ENCODE measurements at places on chromosomes 4 and X.

GRCh38 chr4:182091128-182091527 is 152.1 kb upstream of the TENM3 start:
- DNase-seq: no peak

DNA sequence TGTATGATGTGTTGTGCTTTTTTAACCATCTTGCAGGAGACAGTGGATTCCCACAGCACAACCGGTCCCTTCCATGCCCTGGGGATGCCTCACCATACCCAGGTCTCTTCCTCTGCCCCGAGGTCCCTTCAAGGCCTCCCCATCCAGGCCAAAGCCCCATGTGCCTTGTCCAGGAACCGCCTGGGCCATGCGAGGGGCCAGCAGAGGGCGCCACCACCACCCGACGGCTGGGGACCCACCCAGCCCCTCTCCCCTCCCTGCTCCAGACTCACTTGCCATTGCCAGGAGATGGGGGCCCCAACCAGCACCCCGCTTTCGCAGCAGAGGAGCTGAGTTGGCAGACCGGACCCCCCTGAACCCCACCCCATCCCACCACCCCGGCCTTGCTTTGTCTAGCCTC is 485.5 kb downstream of the TRAM1L1 start:
- no peak for DNase-seq

DNA sequence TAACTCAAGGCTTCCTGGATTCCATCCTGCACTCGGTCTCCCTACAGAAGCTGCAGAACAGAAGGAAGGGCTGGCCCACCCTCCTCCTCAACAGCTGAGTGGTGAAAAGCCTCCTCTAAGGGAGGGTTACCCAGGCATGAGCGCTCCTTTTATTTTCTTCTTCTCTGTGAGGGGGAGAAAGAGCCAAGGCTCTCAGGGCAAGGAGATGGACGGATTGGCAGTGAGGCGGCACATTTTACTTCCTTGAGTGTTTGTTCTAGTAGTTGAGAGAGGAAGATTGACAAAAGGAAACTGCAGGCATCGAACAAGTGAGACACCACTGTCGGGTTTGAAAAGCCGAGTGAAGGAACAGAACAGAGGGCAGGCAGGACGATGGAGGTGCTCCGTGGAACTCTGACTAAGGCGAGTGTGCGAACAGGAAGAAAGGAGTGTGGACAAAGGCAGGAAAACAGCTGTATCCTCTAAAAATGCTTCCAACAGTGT is 38.4 kb upstream of the STS start:
- DNase-seq: no peak

- no peak for DNase-seq
These were observed 262.8 kb downstream of the PRDM5 start for GRCh38 chr4:120659616-120660170.

DNA sequence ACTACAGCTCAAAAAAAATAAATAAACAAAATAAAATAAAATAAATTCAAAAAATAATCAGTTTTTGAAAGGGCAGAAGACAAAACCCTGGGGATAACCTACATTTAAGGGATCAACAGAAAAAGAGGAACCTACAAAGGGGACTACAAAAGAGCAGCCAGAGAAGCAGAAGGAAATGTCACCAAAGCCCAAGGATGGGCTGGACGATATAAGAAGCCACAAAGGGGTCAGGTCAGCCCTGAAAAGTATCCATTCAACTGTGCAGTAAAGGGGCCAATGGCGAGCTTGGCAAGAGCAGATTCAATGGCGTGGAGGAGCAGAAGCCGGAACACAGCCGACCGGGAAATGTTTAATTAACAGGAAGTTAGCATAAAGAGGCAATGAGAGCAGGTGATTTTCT is 16.9 kb downstream of the ACOT9 start:
- DNase-seq: no peak

DNA sequence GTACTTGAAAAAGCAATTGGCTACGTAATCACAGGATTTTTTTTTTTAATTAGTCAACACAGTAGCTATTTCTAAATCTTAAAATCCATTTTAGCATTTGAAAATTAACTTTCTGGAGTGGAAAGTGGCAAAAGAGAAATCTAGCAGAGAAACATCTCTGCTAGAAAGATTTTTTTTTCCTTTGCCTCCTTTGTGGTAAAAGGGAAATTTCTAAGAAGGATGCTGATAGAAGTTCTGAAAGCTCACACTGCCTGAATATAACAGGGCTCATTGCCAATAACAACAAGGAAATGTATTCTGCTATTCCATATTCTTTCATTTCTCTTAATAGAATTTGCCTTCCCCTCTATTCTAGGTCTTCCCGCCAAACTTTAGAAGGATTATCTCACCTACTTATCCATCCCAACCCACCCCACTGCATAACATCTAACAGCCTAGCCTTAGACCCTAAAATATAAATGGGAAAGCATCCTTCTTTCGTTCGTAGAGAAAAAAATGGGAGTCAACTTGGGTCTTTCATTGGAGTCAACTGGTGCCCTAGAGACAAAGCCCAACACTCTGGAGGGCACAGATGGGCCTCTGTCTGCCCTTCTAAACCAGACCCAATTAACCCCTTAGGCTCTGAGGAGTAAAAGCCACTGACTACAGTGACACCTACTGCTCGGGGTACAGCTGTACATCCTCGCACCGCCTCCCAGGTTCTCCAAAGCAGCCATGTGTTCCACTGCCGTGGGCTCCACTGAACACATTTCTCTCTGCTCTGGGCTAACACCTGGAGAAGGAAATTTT is 103.9 kb downstream of the MAML3 start:
- DNase-seq: peak; percentile 32

GRCh38 chr4:118265312-118266144 is 87.3 kb downstream of the PRSS12 start:
- no peak for DNase-seq

DNA sequence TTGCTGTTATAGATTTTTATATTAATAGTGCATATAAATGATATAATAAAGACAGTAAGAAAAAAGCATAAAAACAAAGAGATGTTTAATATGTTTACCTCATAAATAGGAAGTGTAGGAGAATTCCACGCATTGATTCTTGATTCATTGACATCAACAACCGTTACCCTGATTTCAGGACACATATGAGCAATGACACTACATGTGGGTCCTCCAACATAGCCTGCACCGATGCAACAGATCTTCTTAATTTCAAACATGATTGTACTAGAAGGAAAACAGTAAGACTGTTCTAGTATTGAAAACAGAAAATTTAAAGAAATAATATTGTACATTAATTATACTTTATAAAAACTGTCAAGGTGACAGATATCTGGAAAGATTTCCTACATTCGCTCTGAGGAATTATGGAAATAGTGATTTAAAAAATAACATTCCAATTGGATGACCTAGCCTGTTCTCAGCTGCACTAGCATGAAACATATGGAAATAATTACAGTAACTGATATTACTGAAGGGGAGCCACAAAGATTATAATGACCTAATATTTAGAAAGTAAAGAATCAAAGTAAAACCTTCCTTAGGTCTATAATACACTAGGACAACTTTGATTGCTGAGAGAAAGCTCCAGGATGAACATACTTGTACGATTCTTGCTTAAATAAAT is 5.9 kb downstream of the UGDH start:
- DNase-seq: no peak

GRCh38 chrX:15860921-15861320 is 6.3 kb upstream of the AP1S2 start:
- DNase-seq: no peak

GRCh38 chrX:3743801-3744439 is 30.5 kb upstream of the PRKX start:
- DNase-seq: no peak

DNA sequence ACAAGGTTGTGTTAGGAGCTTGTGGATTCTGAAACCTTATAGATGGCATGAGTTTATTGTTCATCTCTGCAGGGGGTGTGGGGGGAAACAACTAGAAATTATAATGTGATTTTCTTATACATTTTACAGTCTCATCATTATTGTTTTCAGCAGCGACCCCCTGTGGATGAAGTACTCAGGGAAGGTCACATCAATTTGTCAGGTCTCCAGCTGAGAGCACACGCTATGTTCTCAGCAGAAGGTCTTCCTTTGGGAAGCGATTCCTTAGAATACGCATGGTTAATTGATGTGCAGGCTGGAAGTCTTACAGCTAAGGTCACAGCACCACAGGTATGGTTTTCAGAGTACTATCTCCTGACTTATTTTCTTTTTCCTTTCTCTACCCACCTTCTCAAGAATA is 72.2 kb downstream of the BLTP1 start:
- no peak for DNase-seq

DNA sequence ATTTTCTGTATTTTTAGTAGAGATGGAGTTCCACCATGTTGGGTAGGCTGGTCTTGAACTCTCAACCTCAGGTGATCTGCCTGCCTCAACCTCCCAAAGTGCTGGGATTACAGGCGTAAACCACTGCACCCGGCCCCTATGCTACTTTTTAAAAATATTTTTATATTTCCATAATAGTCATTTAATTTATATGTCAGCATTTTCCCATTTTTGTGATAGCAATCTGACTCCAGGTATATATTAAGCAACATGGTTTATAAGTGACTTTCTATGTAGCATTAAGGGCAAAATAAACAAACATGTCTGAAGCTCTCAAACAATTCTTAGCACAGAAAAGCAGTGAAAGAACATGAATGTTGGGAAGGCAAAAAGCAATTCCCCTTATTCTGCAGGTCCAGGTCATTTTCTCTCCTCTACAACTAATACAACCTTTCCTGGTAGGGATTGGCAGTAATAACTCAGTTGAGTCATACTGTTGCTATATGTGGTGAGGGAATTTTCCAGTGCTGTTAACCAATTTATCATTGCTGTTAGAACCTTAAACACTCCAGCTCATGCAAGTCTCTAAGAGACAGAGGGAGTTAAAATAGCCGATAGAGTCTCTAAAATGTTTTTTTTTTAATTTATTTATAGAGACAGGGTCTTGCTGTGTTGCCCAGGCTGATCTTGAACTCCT is 24.0 kb downstream of the SMIM14 start:
- DNase-seq: no peak

- DNase-seq: no peak
These were observed 6.4 kb downstream of the ZFP92 start for GRCh38 chrX:153417637-153418036.

DNA sequence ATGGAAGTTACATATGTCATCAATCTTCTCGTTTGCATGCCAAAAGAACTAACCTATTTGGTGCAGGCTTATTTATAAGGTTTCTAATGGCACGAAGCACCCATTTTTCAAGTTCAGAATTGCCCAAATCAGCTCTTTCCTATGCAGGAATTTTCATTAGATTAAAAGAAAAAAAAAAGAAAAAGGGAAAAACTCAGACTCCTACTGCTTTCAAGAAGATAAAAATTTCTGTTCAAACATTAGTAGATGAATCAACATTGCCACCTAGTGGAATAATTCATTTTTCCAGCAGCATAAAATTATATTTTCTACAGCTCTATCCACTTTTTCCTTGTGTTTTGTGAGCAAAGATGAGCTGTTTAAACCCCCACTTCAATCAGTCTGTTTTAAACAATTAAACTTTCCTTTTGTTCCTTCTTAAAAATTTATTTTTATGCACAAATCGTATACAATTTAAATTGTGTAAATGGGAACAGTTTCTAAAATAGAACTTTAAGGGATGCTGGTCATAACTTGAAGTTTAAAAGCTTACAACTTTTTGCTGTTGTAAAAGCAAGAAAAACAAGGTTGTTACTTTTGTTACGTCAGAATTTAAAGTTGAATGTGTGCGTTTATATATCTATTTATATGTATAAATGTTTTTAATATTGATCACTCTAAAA is 309.9 kb downstream of the ARAP2 start:
- DNase-seq: no peak

DNA sequence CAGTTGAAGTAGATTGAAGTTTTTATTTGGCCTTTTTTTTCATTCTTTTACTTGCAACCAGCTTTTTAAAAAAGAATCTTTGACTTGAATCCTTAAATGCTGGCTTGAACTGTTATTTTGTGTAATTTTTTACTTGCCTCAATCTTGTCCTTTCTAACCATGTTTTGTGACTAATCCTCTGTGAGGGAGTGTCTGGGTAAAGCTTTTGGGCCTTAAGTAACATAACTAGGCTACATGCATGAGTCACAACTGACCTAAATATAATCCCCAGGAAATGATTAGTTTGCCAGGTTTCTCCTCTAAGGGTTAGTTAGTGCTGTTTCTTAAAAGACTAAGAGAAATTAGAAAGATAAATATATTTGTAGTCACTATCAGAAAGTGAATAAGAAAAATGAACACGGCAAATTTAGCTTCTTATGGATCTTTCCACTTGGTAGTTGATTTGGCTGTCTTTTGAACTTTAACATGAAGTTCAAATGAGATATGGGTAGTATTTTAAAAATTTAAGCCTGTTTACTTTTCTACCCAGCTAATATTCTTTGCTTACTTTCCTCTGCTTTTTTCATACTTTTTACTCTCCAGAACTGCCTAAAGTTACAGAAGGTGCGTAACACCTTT is 13.0 kb downstream of the EXOC1 start:
- no peak for DNase-seq

DNA sequence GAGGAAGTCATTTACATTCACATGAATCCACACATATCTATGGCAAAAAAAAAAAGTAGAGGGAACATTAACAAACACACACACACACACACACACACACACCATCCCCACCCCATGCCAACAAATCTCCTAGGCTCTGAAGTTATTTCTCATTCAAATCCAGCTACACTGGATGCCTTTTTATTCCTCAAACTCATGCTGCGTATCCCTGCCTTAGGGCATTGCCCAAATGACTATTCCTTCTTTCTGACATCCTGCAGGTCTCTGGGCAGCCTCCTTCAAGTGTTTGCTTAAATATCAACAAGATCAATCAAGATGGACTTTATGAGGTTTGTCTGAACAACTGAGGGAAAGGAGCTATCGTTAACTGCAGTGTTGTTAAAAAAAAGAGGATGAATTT is 106.5 kb upstream of the FAM9A start:
- DNase-seq: no peak

GRCh38 chr4:8202108-8203051 is 3.3 kb downstream of the SH3TC1 start:
- no peak for DNase-seq

DNA sequence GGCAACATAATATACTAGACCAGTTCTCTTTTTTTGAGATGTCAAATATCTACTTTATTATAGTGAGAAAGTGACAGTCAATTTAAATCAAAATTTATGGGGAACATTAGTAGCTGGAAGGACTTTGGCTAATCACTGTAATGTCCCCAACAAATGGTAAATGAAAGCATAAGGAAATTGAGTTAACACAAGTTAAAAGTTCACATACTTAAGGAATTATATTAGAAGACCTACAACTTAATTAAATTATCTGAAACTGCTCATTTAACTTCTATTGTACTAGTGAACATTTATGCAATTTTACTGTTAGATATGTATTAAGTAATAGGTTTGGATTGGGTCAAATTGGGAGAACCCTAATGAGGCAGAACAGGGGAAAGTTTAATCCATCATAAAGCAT is 160.3 kb upstream of the TENM3 start:
- no peak for DNase-seq

DNA sequence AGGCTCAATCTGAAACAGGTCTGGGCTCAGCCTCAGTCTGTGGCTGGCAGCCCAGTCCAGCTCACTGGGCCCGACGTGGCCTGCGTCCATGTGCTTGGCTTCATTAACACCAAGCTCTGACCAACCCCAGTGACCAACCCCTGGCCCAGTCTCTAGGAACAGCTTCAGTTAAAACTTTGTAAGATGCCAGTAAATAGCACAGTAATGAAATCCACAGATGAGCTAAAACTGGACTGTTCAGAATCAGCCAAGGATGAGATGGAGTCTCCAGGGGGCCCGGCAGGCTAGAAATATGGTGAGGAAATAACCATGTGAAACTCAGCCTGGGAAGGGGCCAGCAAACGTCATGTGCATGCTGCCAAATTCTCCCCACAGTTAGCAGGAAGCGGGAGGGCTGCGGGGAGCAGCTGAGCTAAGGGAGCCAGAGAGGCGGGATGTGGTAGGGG is 37.1 kb upstream of the XPNPEP2 start:
- peak; percentile 44 for DNase-seq

Measured in head of caudate nucleus (tissue), 42 donors.